ENCODE measurements at places on chromosomes 11 and 22. TPM values are rescaled to one million over a fixed set of nuclear protein-coding genes. Genes with fewer than 3 reads are reported as not detected.

- H3K4me3 ChIP-seq, result no peak overlapping the region
- no peaks in the 10 kb centered on the region for H3K4me1 ChIP-seq
- H3K36me3 ChIP-seq, result no peaks in the 10 kb centered on the region
These were observed 38.6 kb upstream of the PRR5 start for GRCh38 chr22:44663256-44663999.

GRCh38 chr22:46935506-46936377, 173.3 kb downstream of the TBC1D22A start:
- H3K27me3 ChIP-seq, result no peaks in the 10 kb centered on the region
- peak; percentile 2 for DNase-seq
- H3K4me1 ChIP-seq, result peaks cover 15% of the 10 kb centered on the region
- no peak overlapping the region for H3K4me3 ChIP-seq

GRCh38 chr22:22084089-22084711, 101.6 kb upstream of the TOP3B start:
- H3K27me3 ChIP-seq, result peaks cover 10% of the 10 kb centered on the region
- no peak for DNase-seq
- no peaks in the 10 kb centered on the region for H3K4me1 ChIP-seq
- no peaks in the 10 kb centered on the region for H3K36me3 ChIP-seq
- no peak overlapping the region for H3K4me3 ChIP-seq

DNA sequence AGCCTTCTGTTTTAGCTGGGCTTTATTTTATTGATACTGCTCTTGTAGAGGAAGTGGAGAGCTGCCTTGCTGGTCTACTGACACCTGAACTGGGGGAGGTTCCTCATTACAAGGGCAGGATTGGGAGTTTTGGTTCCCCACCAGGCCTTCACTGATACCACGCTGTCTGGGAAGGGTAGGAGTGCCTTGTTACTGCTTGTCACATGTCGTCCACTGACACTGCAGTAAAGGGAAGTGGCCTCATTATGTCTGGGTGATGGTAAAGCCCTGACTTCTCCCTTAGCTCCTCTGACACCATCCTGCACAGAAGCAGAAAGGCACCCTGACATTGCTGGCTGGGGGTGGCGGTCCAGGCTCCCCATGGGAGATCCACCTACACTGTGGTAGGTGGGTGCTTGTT, 38.7 kb upstream of the ELF5 start:
- H3K4me3 ChIP-seq, result no peak overlapping the region
- H3K27ac ChIP-seq, result no peak overlapping the region
- no peaks in the 10 kb centered on the region for H3K27me3 ChIP-seq
- no peaks in the 10 kb centered on the region for H3K36me3 ChIP-seq
- DNase-seq, result no peak

DNA sequence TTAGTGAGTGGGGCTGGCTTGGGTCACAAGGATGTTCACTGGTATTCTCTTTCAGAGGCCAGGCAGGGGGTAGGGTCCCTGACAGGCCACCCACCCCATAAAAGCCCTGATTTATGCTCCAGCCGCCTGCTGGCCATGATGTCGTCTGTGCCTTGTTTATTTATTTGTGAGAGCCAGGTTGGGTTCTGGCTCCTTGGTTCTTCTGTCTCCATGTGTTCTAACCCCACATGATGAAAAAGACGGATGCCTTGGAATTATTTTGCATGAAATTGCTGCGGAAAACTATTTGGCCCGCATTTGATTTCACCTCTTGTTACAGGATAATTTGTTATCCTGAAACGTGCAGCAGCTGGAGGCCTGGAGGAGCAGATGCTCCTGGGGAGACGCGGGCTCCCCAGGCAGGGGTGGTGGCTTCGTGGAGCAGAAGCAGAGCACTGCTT, 46.3 kb upstream of the WNT11 start:
- H3K4me1 ChIP-seq, result no peaks in the 10 kb centered on the region
- peaks cover 7% of the 10 kb centered on the region for H3K27me3 ChIP-seq
- H3K36me3 ChIP-seq, result no peaks in the 10 kb centered on the region
- no peak for DNase-seq
- no peak overlapping the region for H3K4me3 ChIP-seq

GRCh38 chr11:109048098-109048497, 373.9 kb upstream of the C11orf87 start:
- no peak overlapping the region for H3K27ac ChIP-seq
- DNase-seq, result peak; percentile 37
- no peak overlapping the region for H3K4me3 ChIP-seq

DNA sequence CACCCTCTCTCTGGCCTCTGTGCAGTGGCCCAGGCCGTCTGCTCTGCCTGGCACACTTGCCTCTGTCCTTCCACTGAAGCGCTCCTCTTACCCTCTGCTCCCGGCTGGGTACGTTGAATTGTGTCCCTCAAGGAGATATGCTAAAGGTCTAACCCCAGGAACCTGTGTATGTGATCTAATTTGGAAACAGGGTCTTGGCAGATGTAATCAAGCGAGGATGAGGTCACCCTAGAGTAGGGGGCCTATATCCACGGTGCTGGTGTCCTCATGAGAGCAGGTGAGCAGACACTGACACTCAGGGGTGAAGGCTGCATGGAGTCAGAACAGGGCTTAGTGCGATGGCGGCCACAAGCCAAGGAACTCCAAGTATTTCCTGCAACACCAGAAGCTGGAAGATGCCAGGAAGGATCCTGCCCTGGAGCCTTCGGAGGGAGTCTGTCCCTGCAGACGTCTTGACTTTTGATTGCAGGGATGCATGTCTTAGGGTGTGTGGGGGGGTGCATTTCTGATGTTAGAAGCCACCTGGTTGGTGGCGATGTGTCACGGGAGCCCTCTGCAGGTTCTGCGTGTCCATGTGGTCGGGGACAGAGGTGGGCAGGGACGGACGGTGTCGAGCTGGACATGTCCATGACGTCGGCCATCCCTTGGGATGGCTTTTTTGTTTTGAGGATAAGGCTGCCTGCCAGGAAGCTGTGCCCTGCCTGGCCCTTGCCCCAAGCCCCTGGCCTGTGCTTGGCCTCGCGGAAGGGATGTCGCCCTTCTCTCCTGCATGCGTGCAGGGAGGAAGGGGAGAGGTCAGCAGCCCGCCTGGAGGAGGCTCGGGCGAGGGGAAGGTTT, 68.6 kb downstream of the LRP5 start:
- H3K4me1 ChIP-seq, result peaks cover 27% of the 10 kb centered on the region
- no peaks in the 10 kb centered on the region for H3K27me3 ChIP-seq
- H3K27ac ChIP-seq, result peak overlapping the region; percentile 87
- no peak for DNase-seq

- H3K27me3 ChIP-seq, result peaks cover 2% of the 10 kb centered on the region
- H3K4me3 ChIP-seq, result no peak overlapping the region
- no peak for DNase-seq
- no peaks in the 10 kb centered on the region for H3K4me1 ChIP-seq
These were observed 56.9 kb upstream of the PRR5 start for GRCh38 chr22:44645083-44645482.

- H3K36me3 ChIP-seq, result no peaks in the 10 kb centered on the region
- peak overlapping the region; percentile 84 for H3K4me3 ChIP-seq
- peaks cover 16% of the 10 kb centered on the region for H3K4me1 ChIP-seq
- H3K27ac ChIP-seq, result no peak overlapping the region
- H3K27me3 ChIP-seq, result peaks cover 9% of the 10 kb centered on the region
These were observed 496 bp downstream of the SYT7 start for GRCh38 chr11:61580271-61580888.

GRCh38 chr11:67374571-67375281, 1.3 kb upstream of the CLCF1 start:
- H3K4me1 ChIP-seq, result peaks cover 74% of the 10 kb centered on the region

DNA sequence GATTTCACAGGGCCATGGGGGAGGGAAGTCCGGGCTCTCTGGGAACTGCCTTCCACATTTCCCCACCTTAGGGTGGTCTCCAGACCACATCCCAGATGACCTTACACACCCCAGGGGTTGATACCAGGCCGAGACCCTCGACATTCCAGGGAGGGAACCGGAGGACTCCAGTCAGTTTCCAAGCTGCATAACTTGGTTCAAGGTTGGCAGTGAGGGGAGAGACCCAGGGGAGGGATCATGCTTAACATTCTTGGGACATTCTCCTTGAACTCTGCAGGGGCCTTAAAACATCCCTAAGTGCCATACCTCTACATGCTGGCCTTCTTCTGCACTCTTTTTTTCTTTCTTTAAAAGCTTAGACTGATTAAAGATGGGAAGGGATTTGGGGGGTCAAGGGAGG, 251.0 kb downstream of the ST3GAL4 start:
- H3K4me1 ChIP-seq, result no peaks in the 10 kb centered on the region
- H3K36me3 ChIP-seq, result no peaks in the 10 kb centered on the region
- no peak overlapping the region for H3K27ac ChIP-seq
- no peak overlapping the region for H3K4me3 ChIP-seq
- H3K27me3 ChIP-seq, result peaks cover 92% of the 10 kb centered on the region
- DNase-seq, result no peak

GRCh38 chr22:44210722-44211121, 30.0 kb downstream of the PARVG start:
- peaks cover 15% of the 10 kb centered on the region for H3K27me3 ChIP-seq
- DNase-seq, result no peak
- no peaks in the 10 kb centered on the region for H3K4me1 ChIP-seq

GRCh38 chr11:33134276-33134675, 27.0 kb downstream of the CSTF3 start:
- H3K36me3 ChIP-seq, result peaks cover 27% of the 10 kb centered on the region
- H3K27ac ChIP-seq, result no peak overlapping the region
- H3K27me3 ChIP-seq, result no peaks in the 10 kb centered on the region
- H3K4me1 ChIP-seq, result no peaks in the 10 kb centered on the region

DNA sequence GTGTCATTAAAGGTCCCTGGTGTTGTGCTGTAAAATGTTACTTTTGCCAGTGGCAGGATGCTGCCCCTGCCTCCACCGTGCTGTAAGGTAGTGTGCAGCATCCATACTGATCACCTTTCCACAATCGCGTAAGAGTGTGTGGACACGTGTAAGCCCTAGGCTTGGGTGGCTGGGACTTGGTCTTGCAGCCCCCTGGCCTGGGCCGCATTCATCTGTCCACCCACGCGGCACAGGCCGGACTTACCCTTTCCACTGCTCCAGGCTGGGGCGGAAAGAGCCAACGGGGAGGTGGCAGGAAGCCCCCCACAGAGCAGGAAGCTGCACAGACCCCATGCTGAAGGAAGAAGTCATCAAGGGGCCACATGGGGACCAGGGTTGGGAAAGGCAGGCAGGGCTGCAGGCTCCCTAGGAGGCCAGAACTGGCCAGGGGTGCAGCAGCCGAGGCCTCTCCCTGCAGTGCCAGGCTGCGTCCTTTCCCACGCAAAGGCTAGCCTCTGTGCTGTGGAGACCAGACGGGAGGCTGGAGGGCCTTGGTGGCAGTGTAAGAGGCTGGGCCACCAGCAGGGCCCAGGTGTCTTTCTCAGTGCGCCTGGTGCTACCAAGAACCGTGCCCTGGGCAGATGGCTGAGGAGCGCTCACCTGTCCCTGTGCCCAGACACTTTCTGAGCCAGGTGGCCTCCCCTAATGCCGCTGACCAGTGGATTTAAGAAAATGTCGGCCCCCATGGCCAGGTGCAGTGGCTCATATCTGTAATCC, 11.7 kb upstream of the TMEM191C start:
- no peak overlapping the region for H3K27ac ChIP-seq
- H3K36me3 ChIP-seq, result no peaks in the 10 kb centered on the region
- DNase-seq, result no peak
- peaks cover 14% of the 10 kb centered on the region for H3K4me1 ChIP-seq
- H3K27me3 ChIP-seq, result no peaks in the 10 kb centered on the region
- no peak overlapping the region for H3K4me3 ChIP-seq

DNA sequence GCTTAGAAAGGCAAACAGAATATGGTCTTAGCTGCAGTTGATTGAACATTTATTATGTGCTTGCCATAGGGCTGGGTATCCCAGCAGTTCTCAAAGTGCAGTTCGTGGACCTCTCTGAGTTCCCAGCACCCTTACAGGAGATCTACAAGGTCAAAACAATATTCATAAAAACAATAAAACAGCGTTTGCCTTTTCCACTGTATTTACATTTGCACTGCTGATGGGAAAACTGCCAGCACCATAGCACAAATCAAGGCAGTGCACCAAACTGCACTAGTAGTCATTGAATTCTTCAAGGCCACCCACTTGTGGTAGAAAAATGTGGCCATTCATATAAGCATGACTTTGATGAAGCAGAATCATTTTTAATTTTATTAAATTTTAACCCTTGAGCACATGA, 128.1 kb downstream of the CCDC34 start:
- DNase-seq, result no peak
- H3K36me3 ChIP-seq, result no peaks in the 10 kb centered on the region
- peaks cover 6% of the 10 kb centered on the region for H3K4me1 ChIP-seq
- no peaks in the 10 kb centered on the region for H3K27me3 ChIP-seq
- H3K27ac ChIP-seq, result no peak overlapping the region

DNA sequence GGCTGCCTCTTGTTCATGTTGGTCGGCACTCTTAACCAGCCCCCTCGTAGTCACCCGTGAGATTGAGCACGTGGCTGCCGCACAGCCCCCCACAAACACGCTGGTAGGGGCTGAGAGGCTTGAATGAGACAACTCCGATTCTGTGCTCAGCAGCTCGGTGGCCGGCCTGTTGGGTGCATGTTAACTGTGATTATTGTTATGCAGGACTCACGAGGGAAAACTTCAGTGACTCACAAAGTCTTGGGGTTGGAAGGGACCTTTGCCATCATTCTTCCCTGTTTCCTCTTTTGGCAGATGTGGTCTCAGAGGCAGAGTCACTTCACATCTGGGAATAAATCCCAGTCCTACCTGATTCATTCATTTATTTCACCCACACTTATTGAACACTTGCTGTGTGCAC, 75.2 kb downstream of the ADAMTS15 start:
- peaks cover 44% of the 10 kb centered on the region for H3K4me1 ChIP-seq
- H3K4me3 ChIP-seq, result no peak overlapping the region
- DNase-seq, result peak; percentile 92
- H3K27me3 ChIP-seq, result no peaks in the 10 kb centered on the region
- H3K27ac ChIP-seq, result peak overlapping the region; percentile 70

The CHEK1 gene
- total RNA-seq, result 64.7 TPM

The SPTBN2 gene
- 74.9 TPM for total RNA-seq

The PRRG4 gene
- total RNA-seq, result 12.9 TPM

The SYTL2 gene
- 57.1 TPM for total RNA-seq

The GRAP2 gene
- not detected for total RNA-seq

The KCNE3 gene
- total RNA-seq, result 0.73 TPM

The ST14 gene
- 231 TPM for total RNA-seq

The RHOD gene
- 99.9 TPM for total RNA-seq

Data from PC-3 (cell line).